ENCODE measurements at places on chromosomes 12 and 14. TPM values are rescaled to one million over a fixed set of nuclear protein-coding genes. Genes with fewer than 3 reads are reported as not detected.

GRCh38 chr12:122866379-122866778 lies 29.5 kb downstream of the VPS37B start:
- H3K4me3 ChIP-seq, result no peak overlapping the region
- H3K27me3 ChIP-seq, result no peaks in the 10 kb centered on the region
- DNase-seq, result no peak
- no peak overlapping the region for H3K27ac ChIP-seq

DNA sequence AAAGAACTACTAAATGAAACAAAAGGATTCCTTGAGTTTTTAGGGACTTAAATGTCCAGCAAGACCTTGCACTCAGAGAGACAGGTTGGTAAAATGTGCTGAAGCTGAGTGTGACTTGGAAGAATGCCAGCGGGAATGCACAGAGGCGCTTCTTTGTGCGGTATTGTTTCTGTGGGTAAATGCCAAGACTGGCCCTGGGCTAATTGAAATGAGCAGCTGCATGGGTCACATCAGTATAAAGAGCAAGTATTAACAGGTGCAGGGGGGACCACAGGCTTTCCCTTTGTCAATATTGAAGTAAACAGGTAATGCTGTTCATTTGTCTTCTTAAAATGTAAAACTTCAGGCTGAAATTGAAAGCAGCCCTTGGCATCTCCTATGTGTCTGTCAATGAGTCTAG lies 74.3 kb downstream of the LMO3 start:
- no peaks in the 10 kb centered on the region for H3K27me3 ChIP-seq
- no peaks in the 10 kb centered on the region for H3K4me1 ChIP-seq
- DNase-seq, result no peak
- H3K4me3 ChIP-seq, result no peak overlapping the region
- H3K36me3 ChIP-seq, result no peaks in the 10 kb centered on the region

DNA sequence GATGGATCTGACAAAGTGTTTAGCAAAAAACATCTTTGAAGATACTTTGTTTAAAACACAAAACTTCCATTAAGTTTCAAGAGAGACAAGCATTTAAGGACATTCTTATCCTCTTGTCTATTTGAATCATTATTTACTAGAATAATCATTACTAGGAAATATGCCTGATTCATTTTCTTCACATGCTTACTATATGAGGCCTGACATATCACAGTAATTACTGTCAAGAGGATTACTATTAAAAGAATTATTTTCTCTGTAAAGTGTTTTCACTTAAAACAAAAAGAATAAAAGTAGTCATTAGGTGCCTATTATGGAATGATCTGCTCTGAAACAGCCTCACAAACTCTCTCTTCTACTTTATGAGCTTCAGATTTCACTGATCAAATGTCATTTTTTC lies 402.1 kb upstream of the MGAT4C start:
- no peak overlapping the region for H3K27ac ChIP-seq

DNA sequence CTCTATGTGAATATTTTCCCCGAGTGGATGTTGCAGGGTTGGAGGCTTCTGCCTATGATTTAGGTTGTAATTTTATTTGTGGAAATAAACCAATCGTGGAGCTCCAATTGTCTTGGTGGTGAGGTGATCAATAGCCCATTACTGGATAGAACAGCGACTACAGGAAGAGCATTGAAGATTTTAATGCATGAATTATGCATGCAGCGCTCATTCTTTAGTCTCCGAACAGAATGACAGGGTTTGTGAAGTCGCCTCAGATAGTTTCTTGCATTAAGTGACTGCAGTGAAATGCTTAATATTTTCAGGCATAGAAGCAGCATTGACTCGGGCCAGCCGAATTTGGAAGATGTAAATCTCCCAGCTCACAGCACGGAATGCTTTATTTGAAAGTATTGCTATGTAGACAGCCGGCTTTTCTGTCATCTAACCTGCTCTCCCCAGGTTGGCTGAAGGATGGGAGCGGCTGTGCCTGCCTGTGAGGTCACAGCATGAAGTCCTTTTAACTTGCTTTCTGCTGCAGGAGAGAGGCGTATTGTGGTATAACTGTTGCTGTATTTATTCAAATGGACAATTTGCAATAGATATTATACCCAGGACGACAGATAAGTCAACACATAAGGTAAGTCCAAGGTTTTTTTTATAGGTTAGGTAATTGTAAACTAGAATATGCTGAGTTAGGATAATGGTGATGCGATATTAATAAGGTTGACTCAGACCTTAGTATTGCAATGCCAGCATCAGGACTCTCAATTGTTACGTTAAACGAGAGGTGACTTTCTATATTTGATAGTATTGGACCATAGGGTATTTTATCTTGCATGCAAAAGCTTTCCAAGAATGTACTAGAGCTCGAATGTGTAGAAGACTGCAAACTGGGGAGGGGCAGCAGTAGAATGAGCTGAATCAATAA lies 135.7 kb downstream of the CNTN1 start:
- no peak for DNase-seq
- H3K36me3 ChIP-seq, result no peaks in the 10 kb centered on the region
- no peak overlapping the region for H3K27ac ChIP-seq
- no peaks in the 10 kb centered on the region for H3K27me3 ChIP-seq
- no peaks in the 10 kb centered on the region for H3K4me1 ChIP-seq

- H3K4me3 ChIP-seq, result no peak overlapping the region
- no peaks in the 10 kb centered on the region for H3K4me1 ChIP-seq
- no peak overlapping the region for H3K27ac ChIP-seq
- H3K36me3 ChIP-seq, result no peaks in the 10 kb centered on the region
These were observed 36.9 kb downstream of the PSEN1 start for GRCh38 chr14:73173092-73173735.

GRCh38 chr14:22657861-22658260 lies 13.7 kb upstream of the OR6J1 start:
- DNase-seq, result peak; percentile 78
- no peaks in the 10 kb centered on the region for H3K27me3 ChIP-seq
- no peaks in the 10 kb centered on the region for H3K4me1 ChIP-seq
- no peak overlapping the region for H3K27ac ChIP-seq
- H3K4me3 ChIP-seq, result no peak overlapping the region
- no peaks in the 10 kb centered on the region for H3K36me3 ChIP-seq

- no peak overlapping the region for H3K27ac ChIP-seq
- H3K36me3 ChIP-seq, result no peaks in the 10 kb centered on the region
- H3K4me3 ChIP-seq, result no peak overlapping the region
- H3K4me1 ChIP-seq, result peaks cover 2% of the 10 kb centered on the region
- DNase-seq, result peak; percentile 93
These were observed 21.9 kb upstream of the PTGR2 start for GRCh38 chr14:73829526-73830431.

DNA sequence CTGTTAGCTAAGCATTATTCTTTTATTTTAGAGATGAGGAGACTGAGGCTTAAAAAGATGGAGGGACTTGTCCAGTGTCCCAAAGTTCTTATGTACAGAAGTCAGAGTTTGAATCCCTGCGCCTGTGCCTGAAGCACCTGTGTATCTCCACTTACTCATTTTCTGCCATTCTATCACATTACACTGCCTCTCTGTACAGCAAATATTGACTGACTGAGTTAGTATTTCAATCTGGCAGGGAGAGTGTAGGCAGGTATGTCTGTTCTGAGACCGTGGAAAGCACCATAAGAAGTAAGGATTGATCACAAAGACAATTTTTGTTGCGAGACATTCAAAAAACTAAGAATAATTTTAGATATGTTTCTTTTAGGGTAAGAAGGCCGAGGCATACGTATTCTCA lies 162.7 kb downstream of the KITLG start:
- H3K27ac ChIP-seq, result peak overlapping the region; percentile 13
- H3K4me1 ChIP-seq, result peaks cover 9% of the 10 kb centered on the region
- no peaks in the 10 kb centered on the region for H3K27me3 ChIP-seq

GRCh38 chr12:67431411-67432020 lies 162.4 kb downstream of the CAND1 start:
- H3K36me3 ChIP-seq, result no peaks in the 10 kb centered on the region
- H3K4me1 ChIP-seq, result peaks cover 15% of the 10 kb centered on the region
- no peaks in the 10 kb centered on the region for H3K27me3 ChIP-seq
- H3K27ac ChIP-seq, result no peak overlapping the region
- no peak overlapping the region for H3K4me3 ChIP-seq
- peak; percentile 30 for DNase-seq

GRCh38 chr12:93882763-93883162 lies 205.6 kb downstream of the CRADD start:
- peaks cover 2% of the 10 kb centered on the region for H3K4me1 ChIP-seq
- DNase-seq, result no peak
- no peak overlapping the region for H3K27ac ChIP-seq

The ACACB gene
- total RNA-seq, result 9.1 TPM

The GYS2 gene
- not detected for total RNA-seq

The HPD gene
- 0.26 TPM for total RNA-seq

The TIGAR gene
- 19.5 TPM for total RNA-seq

The DCN gene
- total RNA-seq, result 586 TPM
